ENCODE measurements at places on chromosomes 2 and 18.
A peak's percentile ranks its signal among the peaks of the same experiment; 100 is the strongest.

DNA sequence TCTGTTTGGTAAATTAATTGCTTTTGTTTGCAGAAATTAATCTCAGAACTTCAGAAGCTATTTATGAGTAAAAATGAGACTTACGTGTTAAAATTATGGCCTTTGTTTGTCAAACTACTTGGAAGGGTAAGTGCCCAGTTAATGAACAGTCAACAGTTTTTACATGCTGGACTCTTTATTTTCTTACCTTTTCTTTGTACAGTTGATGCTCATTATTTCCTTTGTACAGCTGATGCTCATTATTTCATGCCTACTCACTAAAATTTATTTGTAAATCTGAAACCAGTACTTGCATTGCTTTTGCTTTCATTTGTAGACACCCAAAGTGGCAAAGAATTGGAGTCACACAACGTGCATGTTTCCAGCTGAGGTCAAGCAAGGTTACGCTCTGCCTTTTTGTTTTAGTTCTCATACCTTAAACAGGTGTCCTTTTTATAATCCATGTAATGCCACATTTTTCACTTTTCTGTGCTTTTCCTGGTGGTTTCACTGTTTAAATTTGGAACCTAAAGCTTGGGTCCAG, 13.3 kb downstream of the RIF1 start:
- no peak for DNase-seq

DNA sequence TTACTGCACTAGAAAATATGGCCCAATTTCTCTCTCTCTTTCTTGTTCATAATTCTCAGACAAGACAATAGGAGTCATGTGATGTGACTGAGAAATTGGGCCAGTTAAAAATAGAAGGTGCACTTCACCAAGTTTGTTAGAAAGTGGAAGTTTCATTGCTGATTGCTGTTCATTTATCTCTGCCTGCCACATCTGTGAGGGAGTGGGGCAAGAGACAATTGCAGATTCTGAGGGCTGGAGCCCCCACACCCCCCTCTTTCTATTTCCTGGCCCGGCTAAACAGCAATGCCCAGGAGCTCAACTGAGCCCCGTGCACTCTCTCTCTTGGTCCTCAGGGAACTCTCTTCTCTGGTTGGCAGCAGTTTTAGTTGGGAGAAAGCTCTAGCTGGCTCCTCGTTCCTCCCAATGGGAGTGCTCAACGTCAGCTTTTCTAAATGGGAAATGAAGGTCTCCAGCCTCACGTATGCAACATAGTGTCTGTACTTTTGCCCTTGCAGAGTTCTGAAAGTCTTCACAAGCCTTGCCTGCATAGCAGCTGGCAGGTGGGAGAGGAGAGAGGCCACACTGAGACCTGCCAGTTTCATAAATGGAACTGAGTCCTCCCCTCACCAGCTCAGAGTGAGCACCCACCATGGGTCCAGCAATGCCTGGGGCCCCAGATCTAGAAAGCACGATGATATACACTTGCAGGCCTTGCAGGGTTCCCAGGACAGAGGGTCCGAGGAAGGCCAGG, 115.7 kb downstream of the MYCN start:
- DNase-seq: no peak

DNA sequence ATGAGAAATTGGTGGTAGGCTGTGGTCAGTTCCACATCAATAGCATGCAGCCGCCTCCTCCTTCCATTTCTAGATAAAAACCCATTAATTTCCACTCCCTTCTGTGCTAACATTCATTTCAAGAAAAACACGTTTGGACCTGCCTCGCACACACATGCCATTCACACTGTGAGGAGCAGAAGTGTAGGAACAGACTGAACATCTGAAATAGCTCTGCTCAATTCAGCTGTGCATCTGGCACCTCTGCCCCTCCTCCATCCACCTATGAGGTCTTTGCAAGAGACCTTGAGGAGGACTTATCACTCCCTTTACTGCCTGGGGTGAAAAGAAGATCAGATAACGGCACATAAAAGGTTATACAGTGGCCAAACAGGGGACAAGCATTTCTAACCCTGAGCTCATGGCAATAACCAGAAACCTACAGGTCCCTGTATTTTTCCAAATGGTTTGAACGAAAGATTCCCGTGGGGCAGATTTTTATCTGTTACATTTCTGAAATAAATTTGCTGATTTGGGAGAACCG, 30.8 kb upstream of the LRP2 start:
- no peak for DNase-seq

- no peak for DNase-seq
These were observed 75.9 kb downstream of the TMEM163 start for GRCh38 chr2:134642938-134643337.

- DNase-seq: no peak
These were observed 40.5 kb downstream of the MYO3B start for GRCh38 chr2:170218456-170218855.

GRCh38 chr18:55588870-55589595, 1.0 kb upstream of the TCF4 start:
- no peak for DNase-seq

GRCh38 chr18:73136134-73136533, 268.3 kb upstream of the NETO1 start:
- DNase-seq: no peak

- no peak for DNase-seq
These were observed 66.8 kb downstream of the XDH start for GRCh38 chr2:31347750-31348149.

- no peak for DNase-seq
These were observed 143.5 kb downstream of the TCF4 start for GRCh38 chr18:55444536-55444935.

GRCh38 chr2:112712465-112712864, 8.4 kb upstream of the NT5DC4 start:
- no peak for DNase-seq

GRCh38 chr18:13831864-13832508, 8.0 kb downstream of the MC5R start:
- DNase-seq: no peak

- DNase-seq: no peak
These were observed 45.7 kb downstream of the GAD1 start for GRCh38 chr2:170862286-170862902.

GRCh38 chr2:50955081-50955480, 76.9 kb downstream of the NRXN1 start:
- DNase-seq: no peak

DNA sequence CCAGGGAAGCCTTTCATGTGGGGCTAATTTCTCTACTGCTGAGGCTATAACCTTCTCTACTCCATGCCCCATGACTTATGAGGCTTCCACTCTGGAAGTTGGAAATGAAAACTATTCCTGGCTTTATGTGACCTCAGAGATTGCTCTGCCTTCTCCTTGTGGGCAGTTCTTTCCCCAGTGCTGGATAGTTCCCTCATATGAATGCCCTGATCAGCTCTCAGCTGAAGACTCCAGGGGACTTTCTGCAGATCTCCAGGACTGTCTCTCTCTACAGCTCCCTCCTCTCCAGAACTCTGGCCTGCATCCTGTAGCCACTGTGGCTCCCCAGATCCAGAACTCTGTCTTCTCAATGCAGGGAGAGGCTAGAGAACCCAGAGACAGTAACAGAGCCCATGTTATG, 235.1 kb downstream of the SEPTIN10 start:
- no peak for DNase-seq

GRCh38 chr2:236629961-236630872, 60.6 kb downstream of the ACKR3 start:
- no peak for DNase-seq

DNA sequence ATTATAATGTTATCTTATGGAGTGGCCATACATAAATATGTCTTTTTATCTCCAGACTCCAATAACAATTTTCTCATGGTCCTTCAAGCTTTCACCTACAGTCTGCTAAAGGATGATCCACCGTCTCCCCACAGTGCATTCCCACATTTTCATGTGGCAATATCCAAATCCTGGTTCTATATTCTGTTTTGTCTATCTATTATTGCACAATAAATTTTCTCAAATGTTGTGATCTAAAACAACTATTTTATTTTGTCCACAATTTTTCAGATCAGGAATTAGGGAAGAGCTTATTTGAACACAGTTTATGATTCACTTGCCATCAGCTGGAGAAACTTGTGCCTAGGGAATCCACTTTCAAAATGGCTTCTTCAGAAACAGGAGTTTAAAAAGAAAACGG, 614.4 kb upstream of the TMEFF2 start:
- DNase-seq: no peak

DNA sequence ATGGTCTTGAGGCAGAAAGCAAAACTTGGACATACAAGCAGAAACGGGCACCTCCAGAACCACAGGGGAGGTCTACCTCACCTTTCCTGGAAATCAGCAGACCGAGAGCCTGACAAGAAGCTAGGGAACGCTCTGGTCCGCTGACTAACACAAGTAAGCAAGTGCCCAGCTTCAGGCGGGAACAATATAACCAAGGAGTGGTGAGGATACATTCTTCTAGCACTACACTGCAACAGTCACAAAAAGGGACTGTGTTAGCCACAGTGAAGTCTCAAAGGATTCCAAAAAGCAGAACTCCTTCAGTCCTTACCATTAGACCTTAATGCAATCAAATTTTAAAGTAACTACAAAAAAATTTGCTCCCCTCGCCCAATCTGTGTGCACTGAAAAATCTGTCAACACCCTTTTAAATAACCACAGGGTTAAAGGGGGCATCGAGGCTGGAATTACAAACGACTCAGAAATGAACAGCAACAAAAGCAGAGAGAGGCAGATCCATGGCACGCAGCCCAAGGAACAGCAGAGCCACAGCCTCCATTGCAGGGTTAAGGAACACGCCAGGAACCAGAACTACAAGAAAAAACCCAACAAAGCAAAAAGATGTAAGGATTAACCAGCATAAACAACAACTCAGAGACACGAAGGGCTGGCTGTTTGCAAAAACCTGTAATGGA, 7.1 kb downstream of the THAP4 start:
- DNase-seq: no peak

- DNase-seq: peak; percentile 35
These were observed 80.0 kb downstream of the EXOC6B start for GRCh38 chr2:72745679-72746368.

DNA sequence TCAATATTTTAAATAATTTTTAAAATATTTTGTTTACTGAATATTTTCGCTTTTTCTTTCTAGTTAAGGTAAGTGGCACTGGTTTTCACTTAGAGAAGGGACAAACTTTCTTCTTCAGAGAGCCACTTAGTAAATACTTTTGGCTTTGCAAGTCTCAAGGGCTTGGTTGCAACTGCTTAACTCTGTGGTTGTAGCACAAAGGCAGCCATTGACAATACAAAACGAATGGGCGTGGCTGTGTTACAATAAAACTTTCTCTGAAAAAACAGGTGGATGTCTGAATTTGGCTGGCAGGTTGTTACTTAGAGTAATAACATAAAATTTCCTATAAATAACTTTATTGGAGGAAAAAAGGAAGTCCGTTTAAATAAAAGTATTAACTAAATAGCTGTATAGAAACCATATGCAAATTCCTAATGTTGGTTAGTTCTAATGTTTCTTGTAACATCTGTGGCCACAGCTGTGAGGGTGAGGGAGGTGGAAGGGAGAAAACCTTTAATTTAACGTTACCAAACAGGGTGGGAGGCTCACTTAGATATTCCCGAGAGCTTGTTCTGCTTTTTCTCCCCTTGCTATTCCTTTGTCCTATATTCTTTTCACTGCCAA, 62.4 kb upstream of the TNP1 start:
- no peak for DNase-seq

DNA sequence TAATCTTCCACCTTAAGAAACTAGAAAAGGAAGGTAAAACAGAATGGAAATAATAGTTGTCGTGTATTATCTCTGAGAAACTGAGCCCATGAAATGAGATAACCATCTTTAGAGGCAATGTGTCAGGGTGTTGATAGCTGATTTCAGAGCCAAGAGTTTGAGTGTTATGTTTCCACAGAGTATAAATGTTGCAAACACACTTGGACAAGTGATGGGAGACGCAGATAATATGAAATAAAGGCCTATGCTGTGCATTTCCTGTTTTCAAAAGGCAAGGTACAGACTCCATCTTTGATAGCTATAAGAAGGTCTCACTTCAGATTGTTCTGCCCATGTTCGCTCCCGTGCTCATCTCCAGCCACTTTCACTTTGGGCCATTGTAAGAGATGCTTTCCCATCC, 25.9 kb upstream of the DNER start:
- no peak for DNase-seq

DNA sequence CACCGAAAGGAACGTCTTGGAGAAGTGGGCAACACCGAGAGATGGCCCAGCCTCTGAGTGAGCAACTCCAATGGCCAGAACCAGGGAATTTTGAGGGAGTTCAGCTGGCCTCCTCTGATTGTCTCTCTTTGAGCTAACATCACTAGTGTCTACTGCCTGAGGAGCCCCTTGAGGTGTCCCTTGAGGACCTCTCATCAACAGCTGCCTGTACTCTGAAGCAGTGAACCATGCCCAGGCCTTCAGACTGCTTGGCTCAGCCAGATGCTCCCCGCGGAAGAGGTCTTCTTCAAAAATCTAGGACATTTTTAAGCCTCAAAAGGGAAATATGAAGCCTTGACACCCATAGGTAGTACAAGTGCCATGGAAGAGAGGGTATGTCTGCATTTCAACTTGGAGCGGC, 430.4 kb downstream of the TXNL1 start:
- DNase-seq: no peak

DNA sequence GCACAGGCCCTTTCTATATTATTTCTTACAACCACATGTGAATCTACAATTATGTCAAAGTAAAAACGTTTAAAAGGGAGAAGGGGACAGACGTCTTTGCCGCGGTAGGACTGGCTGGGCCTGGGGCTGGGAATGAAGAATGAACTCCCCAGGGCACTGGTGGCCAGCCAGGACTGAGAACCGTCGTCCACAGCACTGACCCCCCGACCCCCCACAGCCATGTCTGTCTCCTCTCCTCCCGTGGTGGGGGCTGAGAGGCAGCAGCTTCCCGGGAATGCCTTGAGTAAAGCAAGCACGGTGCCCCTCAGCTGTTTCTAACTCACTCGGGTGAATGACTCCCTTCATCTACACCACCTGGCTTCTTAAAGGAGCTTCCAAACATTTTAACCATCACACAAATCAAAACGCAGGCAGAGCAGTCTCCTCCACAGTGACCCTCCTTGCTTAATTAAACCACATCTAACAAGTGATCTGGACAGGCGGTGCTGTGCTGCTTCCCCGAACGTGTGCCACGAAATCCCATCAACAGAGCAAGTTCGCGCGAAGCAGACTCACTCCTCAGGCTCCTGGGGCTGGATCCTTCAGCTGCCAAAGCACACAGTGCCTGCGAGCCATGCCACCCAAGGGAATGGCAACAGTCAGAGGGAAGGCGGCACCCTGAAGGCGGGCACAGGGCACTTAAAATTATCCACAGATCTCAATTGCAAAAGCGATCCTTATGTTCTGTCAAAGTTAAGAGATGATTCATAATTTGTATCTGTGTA, 217.7 kb downstream of the EIPR1 start:
- no peak for DNase-seq

DNA sequence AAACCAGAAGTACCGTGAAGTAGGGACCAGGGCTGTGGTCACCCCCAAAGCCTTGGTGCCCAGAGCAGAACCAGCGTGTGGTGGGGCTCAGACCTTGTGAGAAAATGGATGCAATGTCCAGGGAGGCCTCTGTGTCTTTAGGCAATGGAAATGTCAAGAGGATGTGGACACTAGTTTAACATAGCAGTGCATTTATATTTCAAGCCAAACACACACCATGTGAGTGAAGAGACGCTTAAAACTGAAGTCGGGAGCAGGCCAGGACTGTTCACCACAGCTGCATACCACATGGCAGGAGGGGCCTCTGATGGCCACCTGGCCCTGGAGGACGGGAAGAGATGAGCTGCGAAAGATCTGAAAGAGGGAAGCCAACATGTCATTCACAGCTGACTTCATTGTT, 87.3 kb upstream of the LDLRAD4 start:
- DNase-seq: no peak

- no peak for DNase-seq
These were observed 1.7 kb downstream of the MZT2B start for GRCh38 chr2:130183512-130184373.

- no peak for DNase-seq
These were observed 73.0 kb upstream of the RIOK3 start for GRCh38 chr18:23380001-23380550.

Data from CD4-positive, alpha-beta T cell treated with Interleukin-4 for 4 hours (primary cell).